SW 1271 (cell line): ENCODE measurements at places on chromosomes 7 and 10.

DNA sequence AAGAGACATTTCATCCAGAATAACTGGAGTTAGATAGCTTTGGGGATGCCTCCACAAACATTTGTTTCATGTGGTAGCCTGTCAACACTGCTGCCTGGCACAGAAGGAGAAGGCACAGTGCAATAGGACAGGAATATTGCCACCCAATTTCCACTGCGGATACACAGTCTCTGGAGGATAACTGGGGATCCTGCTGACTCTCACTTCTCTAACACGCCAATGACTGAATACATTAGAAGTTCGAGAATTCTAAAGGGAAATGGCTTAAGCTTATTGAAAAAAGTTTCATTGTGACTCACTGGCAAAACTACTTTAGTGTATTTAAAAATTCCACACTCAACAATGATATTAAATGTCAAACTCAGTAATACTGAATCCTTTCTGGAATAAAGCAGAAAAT lies 12.9 kb downstream of the ARL3 start:
- no peak for DNase-seq

DNA sequence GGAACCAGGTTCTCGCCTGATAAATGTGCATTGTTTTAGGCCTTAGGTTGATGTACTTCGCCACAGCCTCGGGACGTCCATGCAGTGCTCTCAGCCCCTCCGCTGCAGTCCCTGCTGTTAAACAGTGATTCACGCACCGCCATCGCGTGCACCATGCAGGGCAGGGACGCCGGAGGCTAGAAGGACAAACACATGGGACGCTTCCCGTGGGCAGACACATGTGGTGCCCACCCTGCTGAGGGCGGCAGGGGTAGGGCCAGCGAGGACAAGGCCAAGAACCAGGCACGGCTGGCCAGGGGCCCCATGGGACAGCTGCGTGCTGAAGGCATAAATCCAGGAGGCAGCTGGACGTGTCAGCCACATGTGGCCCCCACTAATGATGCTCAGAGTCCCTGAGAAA lies 394.7 kb downstream of the PTPRN2 start:
- no peak for DNase-seq

- no peak for DNase-seq
These were observed 168.4 kb upstream of the ASAH2 start for GRCh38 chr10:50419756-50420155.

- no peak for DNase-seq
These were observed 530.9 kb upstream of the POM121L12 start for GRCh38 chr7:52504561-52504960.

GRCh38 chr10:124711145-124711544 lies 33.0 kb downstream of the FAM53B start:
- no peak for DNase-seq

GRCh38 chr10:49408519-49409306 lies 12.8 kb upstream of the DRGX start:
- peak; percentile 1 for DNase-seq

- DNase-seq = peak; percentile 58
These were observed at the start of gene EPDR1 for GRCh38 chr7:37920305-37920848. EPDR1 (plus strand) TSS chr7:37920640; CDS start chr7:37920940, 300 bp downstream.

- no peak for DNase-seq
These were observed 97.8 kb upstream of the BTBD16 start for GRCh38 chr10:122173337-122173736.

DNA sequence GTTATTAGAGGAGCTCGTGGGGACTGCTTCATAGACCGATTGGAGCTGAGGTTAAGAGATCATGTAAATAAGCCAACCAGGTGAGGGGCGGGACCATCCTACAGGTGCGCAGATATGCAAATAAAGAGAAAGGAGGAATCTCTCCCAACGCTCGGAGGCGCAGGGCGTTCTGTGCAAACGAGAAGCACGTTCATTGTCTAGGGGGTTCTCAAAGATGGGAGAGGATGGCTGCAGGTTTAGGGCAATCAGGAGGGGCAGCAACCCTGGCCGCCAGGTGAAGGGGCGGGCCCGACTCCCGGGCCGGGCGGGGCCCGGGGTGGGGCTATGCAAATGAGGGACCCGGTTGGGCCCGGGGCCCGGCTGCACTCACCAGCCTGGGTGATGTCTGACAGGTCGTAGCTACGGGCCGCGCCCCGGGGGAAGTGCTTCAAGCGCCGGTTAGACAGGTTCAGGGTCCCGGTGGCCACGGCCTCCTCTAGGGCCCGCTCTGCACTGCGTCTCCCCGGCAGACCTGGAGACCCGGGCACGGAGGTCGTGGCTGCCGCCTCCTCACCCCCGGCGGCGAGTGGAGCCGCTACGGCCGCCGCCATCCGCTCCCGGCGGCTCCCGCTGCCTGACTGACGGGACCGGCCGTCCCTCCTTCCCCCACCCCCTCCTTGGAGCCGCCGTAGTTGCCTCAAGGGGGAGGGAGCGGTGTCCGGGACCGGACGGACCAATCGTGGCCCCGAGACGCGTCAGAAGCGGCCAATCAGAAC lies at the start of gene LRCH4:
TSS of gene LRCH4 (minus strand) at position 619 of the 755 bp plus-strand sequence. CDS start at position 590, 29 bp downstream.
- no peak for DNase-seq

DNA sequence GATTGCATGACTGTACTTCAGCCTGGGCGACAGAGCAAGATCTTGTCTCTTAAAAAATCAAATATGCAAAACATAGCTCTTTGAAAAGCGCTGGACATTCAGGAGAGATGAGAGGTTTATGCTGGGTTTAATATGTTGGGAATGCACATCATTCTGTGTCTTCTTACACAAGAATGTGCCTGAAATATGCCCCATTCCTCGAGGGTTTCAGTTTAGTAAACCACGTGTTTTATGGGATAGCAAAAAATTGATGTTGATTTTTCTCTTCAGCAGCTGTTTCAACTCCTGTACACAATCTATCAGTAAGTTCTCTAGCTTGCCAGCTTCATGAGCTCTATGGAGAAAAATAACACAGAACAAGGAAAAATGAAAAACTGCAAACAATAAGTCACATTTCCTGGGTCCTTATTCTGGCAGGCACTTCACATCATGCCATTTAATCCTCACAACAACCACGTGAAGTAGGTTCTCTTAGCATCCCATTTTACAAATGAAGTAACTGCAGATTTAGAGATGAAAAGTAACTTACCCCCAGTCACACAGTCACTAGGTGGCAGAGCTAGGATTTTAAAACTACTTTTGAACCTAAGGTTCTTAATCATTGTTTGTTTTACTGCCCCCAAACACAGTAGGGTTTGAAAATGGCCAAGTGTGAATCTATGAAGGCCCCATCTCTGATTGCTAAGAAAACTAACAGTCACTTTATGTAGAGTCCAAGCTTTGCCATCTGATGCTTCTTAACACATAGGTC lies 423.6 kb downstream of the PHTF2 start:
- DNase-seq = no peak

GRCh38 chr10:9342885-9343570 lies 1288.5 kb downstream of the GATA3 start:
- DNase-seq = peak; percentile 35

DNA sequence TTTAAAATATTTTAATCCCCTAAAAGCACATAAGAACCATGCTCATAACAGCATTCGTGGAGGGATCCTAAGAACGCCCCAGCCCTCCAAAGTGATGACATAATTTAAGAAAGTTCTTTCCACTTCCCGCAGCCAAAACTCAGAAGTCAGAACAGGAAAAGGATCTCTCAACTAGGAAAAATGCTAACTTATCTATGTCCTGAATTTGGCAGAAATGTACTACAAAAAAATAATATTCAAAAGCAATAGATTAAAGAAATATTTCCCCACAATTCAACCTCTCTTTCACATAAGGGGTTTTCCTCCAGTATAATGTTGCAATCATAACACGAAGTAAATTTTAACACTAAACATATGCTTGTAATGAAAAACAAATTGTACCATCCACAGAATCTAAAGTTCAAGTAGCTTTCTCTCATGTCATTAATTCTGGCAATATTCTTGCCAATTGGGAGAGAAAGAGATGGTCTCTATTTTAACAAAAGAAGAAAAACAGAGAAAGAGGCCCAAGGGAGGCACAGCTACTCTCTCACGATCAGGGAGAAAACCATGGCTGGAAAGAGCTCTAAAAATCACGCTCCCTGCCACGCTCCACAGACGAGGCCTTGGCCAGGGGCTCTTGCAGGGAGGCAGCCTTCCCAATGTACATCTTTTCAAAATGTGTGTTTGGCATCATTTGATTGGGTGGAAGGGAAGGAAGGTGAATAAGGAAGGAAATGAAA lies 22.9 kb downstream of the ASB13 start:
- no peak for DNase-seq

DNA sequence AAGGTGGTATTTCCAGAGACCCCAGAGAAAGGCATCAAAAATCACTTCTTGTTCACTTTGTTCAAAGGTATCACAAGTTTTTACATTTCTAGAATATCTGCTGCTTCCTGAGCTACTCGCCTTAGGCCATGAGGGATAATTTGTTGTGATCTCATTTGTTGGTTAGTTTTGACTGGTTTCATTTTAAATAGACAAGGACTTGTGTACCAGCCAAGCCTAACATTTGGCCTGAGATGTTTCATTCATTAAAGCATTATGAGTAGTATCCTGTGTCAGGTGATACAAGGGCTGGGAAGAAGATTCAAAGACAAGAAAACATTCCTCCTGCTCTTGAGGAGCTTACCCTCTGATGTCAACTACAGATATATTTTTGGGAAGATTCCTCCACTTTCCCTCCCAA lies 170.3 kb upstream of the FAM171A1 start:
- DNase-seq = no peak

DNA sequence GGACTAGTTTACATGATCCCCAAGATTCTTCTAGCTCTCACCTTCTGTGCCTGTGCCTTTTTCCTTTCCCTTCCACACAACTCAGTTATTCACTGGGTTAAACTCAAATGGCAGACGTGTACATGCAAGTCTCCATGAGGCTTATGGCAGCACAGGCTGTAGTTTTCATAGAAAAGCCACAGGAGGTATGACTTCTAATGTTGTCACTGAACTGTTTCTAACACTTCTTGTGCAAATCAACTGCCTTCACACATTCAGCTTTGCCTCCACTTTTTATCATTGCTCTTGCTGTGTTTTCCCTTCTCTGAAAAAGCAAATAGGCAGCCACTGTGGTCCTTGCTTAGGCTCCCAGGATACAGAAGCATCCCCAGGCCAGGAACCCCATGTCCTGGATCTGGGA lies 5.3 kb upstream of the GIMAP5 start:
- DNase-seq = no peak

- no peak for DNase-seq
These were observed 272.3 kb downstream of the PTPRN2 start for GRCh38 chr7:158315326-158315725.

- DNase-seq = no peak
These were observed 40.9 kb downstream of the ADRA2A start for GRCh38 chr10:111117528-111118277.

GRCh38 chr7:132576721-132577085 lies 433 bp upstream of the PLXNA4 start:
- DNase-seq = no peak

GRCh38 chr10:102962951-102963755 lies 45.1 kb downstream of the CNNM2 start:
- DNase-seq = no peak

GRCh38 chr7:131554880-131555516 lies 1.4 kb downstream of the PODXL start:
- no peak for DNase-seq

GRCh38 chr10:11162828-11163599 lies 145.3 kb downstream of the CELF2 start:
- DNase-seq = no peak

DNA sequence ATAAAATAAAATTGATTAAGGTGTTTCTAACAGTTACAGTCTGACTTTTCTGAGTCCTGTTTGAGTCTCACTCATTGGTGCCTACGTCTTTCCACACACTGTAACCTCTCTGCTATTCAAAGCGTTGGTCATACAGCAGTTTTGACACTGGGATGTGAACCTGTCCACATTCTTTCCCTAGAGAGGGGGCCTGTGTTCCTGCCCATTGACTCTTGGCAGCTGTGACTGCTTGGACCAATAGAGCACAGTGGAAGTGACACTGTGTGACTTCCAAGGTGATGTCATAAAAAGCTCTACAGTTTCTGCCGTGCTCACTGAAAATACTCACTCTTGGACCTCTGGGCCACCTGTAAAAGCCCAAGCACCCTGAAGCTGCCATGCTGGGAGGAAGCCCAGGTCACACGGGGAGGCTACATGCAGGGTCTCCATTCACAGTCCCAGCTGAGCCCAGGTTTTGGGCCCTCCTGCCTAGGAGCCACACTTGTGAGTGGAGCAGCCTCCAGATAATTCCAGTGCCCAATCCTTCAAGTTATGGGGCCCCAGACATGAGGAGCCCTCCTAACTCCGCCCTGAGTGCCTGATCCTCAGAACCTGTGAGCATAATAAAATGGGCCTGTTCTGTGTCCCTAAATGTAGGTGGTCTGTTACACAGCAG lies 704 bp upstream of the ANTXRL start:
- DNase-seq = no peak

- DNase-seq = no peak
These were observed 55.3 kb downstream of the NEURL1 start for GRCh38 chr10:103548581-103549348.

GRCh38 chr10:91589015-91589657 lies 43.7 kb downstream of the PPP1R3C start:
- no peak for DNase-seq

GRCh38 chr7:7148798-7149481 lies 33.4 kb upstream of the C1GALT1 start:
- no peak for DNase-seq

- peak; percentile 8 for DNase-seq
These were observed 159.5 kb downstream of the PPP1R9A start for GRCh38 chr7:95066737-95067530.

- DNase-seq = no peak
These were observed 189.6 kb downstream of the TNS3 start for GRCh38 chr7:47392241-47392759.

GRCh38 chr10:32114508-32114907 lies 58.3 kb upstream of the KIF5B start:
- no peak for DNase-seq

DNA sequence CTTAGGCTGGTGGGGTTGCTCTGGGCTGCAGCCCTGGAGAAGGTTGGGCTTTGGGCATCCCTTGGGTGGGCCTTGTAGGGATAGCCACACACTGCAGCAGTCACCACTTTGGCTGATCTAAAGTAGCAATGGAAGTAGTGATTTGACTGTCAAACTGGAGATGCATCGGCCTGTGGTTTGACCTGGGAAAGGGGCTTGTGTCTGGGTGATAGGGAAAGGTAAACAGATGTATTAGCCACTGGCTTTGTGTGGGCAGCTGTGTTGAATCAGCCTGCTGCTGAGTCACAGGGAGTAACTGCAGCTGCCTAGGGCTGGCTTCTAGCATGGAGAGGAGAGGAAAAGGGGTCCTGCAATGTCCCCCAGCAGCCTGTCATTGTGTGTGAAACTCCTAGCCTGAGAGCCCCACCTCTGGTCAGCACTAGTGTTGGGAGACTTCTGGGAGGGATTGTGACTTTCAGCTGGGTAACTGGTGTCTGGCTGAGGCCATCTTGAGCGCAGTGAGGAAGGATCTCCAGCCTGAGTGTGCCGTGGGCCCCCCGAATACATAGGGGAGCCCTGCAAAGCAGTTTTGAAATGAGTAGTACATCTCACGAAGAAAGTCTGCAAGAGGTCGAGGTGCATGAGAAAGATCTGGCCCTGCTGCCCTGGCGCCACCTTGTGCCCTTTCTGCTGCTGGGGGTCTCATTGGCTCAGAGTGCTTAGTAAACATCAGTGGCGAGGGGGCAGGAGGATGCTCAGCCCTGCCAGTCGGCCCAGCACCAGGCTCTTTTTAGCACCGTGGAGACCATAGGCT lies 117.3 kb downstream of the FANK1 start:
- DNase-seq = no peak

- no peak for DNase-seq
These were observed 74.0 kb downstream of the ARID5B start for GRCh38 chr10:61975391-61975932.
